ENCODE measurements at places on chromosomes 2 and 18.

DNA sequence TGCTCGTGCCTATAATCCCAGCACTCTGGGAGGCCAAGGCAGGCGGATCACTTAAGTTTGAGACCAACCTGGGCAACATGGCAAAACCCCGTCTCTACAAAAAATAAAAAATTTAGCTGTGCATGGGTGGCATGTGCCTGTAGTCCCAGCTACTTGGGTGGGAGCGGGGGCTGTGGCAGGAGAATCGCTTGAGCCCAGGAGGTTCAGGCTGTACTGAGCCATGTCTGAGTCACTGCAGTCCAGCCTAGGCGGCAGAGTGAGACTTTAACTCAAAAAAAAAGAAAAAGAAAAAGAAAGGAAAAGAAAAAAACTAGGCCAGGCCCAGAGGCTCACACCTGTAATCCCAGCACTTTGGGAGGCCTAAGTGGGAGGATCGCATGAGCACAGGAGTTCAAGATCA is 30.8 kb downstream of the TWSG1 start:
- no peak for DNase-seq

- DNase-seq: peak; percentile 73
Observed at GRCh38 chr2:100588071-100588786, 25.4 kb downstream of the PDCL3 start.

DNA sequence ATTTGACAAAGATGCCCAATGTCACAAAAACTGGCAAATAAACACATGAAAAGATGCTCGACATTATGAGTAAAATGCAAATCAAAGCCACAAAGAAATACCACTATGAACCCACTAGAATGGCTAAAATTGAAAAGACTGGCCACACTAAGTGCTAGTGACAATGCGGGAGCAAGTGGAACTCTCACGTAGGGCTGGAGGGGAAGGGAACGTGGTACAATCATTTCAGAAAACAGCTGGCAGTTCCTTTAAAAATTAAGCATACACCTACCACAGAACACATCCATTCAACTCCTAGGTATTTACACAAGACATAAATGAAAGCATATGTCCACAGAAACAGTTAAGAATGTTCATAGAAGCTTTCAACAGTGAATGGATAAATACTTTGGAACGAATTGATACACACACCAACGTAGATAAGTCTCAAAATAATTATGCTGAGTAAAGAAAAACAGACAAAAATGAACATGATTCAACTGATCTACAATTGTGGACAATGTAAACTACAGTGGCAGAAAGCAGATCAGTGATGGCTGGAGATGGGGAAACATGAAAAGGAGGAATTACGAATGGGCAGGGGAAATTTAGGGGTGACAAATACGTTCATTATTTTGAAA is 71.7 kb downstream of the MYOM1 start:
- DNase-seq: no peak

- no peak for DNase-seq
Observed at GRCh38 chr2:31522786-31523185, 58.0 kb downstream of the SRD5A2 start.

- DNase-seq: no peak
Observed at GRCh38 chr2:28233164-28233676, 159.4 kb upstream of the FOSL2 start.
